ENCODE measurements at places on chromosomes 11 and 22.

- DNase-seq, result no peak
These were observed 10.6 kb downstream of the RPL3 start for GRCh38 chr22:39308614-39309363.

- no peak for DNase-seq
These were observed 1031.1 kb downstream of the TBC1D22A start for GRCh38 chr22:47793304-47794101.

DNA sequence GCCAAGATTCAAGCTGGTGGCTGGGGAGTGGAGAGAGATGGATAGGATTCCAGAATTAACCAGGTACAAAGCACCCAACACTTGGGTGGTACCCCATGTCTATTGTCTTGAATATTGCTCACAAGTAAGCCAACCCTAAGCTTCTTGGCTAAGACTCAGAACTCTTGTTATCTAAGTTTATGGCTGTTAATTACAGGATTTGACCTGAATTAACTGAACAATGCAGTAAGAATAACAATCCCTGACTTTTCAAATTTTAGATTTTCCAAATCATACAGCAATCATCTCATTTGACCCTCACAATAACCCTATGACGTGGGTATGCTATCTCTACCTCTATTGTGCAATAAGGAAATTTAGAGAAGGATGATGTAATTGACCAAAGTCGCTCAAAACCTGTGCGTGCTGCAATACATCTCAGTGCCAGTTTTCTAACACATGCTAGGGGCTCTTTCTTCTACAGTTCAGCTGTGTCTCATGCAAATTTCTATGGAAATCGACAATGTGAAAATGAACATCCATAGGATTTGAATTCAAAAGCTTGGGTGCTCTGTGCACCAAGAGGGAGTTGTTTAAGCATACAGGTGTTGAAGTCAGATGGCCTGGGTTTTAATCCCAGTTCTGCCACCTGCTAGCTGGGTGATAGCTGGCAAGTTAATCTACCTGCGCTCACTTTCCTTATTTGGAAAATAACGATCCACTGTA, 40.1 kb upstream of the APLNR start:
- no peak for DNase-seq

DNA sequence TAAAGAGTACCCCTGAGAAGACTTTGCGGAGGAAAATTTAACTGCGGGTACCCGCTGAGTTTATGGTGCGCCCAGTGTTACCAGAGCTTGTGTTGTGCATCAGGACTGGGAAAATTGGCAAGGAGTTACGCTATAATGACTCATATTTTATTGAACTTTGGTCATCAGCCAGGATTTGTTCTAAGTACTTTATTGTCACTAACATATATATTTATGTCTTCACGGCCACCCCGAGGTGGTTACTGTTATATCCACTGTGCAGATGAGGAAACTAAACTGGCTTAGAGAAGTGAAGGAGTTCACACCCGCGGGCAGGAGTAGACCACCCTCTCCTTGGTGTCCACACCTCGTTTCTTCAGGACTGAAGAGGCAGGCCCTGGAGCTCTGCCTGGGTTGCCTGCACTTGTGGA, 667 bp downstream of the ACCS start:
- DNase-seq, result no peak

GRCh38 chr22:29801153-29801552, 34.0 kb downstream of the UQCR10 start:
- no peak for DNase-seq

DNA sequence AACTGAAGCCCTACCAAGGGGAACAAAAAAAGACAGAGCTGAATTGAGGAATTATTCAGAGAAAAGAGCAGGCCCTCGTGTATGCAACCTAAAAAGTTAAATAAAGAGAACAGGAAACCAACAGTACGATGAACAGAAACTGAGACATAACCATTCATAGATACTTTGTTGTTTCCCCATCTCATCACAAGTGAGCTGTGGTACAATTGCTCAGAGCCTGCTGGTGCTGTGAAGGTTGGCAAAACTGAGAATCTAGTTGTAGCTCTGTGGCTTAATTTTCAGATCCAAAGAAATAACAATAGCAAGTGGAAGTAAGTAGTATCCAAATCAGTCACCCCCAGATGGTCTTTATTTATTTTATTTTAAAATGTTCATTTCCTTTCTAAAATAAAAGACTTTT, 37.7 kb upstream of the BLID start:
- DNase-seq, result no peak

GRCh38 chr22:22090650-22091399, 108.2 kb upstream of the TOP3B start:
- no peak for DNase-seq

DNA sequence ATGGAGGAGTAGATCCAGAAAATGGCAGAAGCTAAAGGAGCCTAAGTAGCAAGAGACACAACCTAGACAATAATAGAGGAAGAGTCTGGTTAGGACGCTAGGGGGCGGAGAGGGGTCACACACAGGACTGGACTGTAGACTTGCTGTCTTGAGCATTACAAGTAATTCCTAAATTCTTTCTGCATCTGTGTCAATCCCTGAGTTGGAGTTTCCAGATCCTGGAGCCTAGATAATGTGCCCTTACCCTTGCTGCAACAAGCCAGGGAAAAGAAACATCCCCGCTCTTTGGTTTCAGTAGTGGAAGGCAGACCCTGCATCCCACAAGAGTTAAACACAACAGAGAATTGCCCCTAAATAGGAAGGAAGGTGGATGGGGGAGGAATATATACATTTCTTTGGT, 14.9 kb upstream of the CCDC73 start:
- peak; percentile 37 for DNase-seq

DNA sequence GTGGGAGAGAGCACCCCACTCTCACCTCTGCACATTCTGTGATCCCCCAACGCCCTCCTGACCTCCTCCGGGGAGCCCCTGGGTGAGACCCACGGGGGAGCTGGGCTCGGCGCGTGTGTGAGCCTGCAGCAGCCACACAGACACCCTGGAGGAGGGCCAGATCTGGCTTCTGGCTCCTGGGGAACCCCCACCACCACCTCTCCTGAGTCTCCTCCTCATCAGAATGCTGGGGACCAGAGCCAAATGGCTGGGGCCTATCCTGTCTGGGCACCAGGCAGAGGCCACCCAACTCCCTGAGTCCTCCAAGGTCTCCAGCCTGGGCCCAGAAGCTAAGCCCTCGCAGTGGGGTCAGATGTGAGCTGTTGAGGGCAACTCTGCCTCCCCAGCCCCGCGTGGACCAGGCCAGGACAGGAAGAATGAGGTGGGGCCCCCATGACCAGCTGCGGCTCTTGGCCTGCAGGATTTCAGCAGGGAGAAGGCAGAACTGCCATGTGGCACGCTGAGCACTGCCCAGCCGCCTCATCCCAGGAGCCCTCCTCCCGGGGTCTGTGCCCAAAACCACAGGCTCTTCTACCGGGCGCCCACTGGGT, 5.5 kb upstream of the PIM3 start:
- peak; percentile 16 for DNase-seq

GRCh38 chr22:45752036-45752435, 80.4 kb downstream of the ATXN10 start:
- DNase-seq, result no peak

- no peak for DNase-seq
These were observed 69.4 kb downstream of the BUD13 start for GRCh38 chr11:116703421-116703820.

DNA sequence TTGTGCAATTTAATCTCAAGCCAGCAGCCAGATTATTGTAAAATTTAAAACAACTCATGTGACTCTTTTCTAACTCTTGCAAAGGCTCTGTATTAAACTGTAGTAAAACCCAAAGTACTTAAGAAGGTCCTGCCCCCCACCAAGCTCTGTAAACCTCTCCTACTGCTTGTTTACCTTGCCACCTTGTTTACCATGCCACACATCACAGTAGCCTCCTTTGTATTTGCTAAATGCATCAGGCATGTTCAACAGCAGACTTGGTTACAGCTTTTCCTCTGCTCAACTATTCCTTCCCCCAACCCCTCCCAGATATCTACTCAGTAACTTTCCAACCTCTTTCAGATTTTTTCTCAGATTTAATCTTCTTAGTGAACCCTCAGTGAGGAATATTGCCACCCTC, 861.6 kb downstream of the METTL15 start:
- no peak for DNase-seq

GRCh38 chr11:925496-926301, at the start of gene AP2A2:
AP2A2 (plus strand) TSS chr11:925870; CDS start chr11:926022, 152 bp downstream.
- DNase-seq, result peak; percentile 93

GRCh38 chr11:23097891-23098290, 237.6 kb upstream of the CCDC179 start:
- DNase-seq, result no peak

Measured in left ventricle myocardium inferior (tissue), 1 donor.